Stimulated activated CD4-positive, alpha-beta T cell treated with anti-CD3 and anti-CD28 coated beads, Interleukin-1b, Interleukin-23, amount 100 ng/mL, for 1 hour (primary cell): ENCODE measurements at places on chromosomes 2 and 18.

DNA sequence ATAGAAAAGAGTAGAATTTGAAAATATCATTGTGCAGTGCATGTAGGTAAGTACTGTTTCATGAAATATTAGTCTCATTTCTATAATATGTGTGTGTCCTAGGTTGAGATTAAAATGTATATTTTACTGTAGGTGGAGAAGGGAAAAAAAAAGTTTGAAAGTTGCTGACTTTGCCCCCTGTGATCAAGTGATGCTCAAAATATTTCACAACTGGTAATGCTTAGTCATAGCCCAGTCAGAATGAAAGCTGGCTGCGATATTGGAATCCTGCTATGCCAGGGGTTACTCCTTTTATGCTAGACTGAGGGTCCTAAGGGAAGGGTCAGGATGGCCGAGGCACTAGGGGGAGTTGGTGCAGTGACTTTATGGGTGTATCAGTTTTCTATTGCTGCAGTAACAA lies 19.5 kb upstream of the CFAP36 start:
- no peak for DNase-seq

DNA sequence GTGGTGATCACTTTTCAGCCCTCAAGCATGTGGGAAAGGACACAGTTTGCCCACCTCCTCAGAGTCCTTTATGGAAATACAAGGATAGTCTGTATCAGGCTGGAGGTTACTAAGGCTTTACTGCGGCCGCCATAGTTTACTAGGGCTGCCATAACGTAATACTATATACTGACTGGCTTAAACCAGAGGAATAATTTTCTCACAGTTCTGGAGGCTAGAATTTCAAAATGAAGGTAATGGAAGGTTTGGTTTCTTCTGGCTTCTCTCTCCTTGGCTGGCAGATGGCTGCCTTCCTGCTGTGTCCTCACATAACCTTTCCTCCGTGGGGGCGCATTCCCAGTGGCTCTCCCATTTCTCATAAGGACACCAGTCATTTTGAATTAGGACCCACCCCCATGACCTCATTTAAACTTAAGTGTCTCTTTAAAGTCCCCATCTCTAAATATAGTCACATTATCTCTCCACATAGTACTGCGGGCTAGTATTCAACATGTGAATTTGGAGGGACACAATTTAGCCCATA lies 12.5 kb upstream of the ATIC start:
- DNase-seq, result no peak

- DNase-seq, result no peak
Observed at GRCh38 chr2:108293850-108294249, 5.2 kb downstream of the SULT1C2 start.

DNA sequence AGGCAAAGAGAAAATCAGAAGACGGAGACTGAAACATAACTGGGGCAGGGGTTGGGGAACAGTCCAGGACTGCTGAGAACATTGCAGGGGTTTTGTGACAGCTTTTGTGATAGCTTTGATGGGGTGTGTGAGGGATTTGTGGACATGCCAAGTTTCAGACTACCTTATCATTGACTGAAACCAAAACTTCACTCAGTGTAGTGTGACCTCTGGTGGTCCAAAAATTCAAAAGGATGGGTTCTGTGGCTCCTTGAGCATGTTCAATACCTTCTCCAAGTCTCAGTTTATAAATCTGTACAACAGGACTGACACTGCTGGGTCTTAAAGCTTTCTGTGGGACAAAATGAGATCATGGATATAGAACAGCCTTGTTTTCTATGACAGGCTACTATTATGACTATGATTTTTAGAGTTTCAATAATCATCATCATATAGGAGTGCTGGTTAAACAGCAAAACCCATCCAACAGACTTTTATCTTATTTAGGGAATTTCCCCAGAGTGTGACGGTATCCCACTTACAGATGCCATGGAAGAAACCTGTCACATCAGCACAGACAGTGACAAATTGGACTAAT lies 259.2 kb upstream of the SLC14A2 start:
- no peak for DNase-seq

GRCh38 chr2:25514043-25514637 lies 159.2 kb downstream of the DTNB start:
- DNase-seq, result no peak

GRCh38 chr18:55314615-55315237 lies 273.3 kb downstream of the TCF4 start:
- DNase-seq, result no peak

- no peak for DNase-seq
Observed at GRCh38 chr2:217231212-217231611, 371.3 kb upstream of the TNP1 start.

- DNase-seq, result no peak
Observed at GRCh38 chr2:178066890-178067669, 5.5 kb downstream of the PDE11A start.

- DNase-seq, result no peak
Observed at GRCh38 chr2:33484042-33484621, 7.7 kb downstream of the RASGRP3 start.
